ENCODE measurements at places on chromosomes 13 and 19. TPM values are rescaled to one million over a fixed set of nuclear protein-coding genes. Genes with fewer than 3 reads are reported as not detected.

DNA sequence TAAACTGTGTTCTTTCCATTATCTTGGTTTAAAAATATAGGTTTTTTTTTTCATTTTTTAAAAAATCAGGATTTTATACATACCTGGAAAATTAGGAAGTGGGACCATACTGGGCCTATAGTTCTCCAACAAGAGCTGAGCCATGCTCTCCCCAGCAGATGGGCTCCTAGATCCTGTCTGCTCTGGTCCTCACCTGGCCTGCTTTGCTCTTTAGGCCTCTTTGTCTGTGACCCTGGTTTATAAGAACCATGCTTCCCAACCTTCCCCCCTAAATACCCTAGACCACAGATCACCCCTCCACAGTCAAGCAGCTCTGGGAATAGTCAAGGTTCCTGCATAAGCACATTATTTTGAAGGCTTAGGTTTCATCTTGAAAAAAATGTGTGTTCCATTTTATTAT is 185.0 kb upstream of the TSHZ3 start:
- no peak for DNase-seq

- DNase-seq, result no peak
Measured at GRCh38 chr19:3665681-3666544, 34.4 kb downstream of the PIP5K1C start.

The GPC6 gene
- 0.90 TPM for total RNA-seq

DNA sequence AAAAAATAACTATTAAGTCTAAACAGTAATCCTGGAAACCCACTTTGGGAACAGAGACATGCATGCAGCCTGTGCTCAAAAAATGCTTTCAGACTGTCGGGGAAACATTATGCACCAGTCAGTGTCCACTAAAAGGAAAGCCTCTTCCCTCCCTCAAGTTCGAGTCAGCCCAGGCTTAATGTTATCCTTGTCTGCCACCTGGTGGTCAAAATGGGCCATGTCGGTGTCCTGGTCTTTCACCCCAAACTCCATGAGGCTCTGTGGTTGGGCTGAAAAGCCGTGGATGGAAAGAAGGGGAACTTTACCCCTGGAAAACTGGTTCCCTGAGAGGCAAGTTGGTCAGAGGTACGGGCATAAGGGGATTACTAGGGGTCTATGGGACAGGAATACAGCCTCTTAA is 88.4 kb upstream of the ZNF492 start:
- DNase-seq, result peak; percentile 3

DNA sequence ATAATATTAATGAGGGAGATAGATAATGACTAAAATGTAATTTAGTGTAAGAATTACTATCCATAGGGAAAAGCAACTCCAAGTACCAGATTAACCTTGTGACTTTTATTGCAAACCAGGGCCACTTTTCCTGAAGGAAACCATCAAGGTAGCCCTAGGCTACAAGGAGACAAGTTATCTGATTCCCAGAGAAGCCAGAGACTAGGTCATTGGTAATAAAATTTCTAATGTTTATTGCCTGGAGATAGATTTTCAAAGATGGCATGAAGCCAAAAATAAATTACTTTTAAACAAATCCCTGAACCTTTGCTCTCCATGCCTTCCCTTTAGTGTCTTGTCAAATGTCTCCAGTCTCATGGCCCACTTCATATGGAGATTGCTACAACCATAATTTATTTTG is 610.1 kb upstream of the SLC10A2 start:
- no peak for DNase-seq

The CYP4F3 gene
- 2.9 TPM for total RNA-seq

The KLHL1 gene
- not detected for total RNA-seq

DNA sequence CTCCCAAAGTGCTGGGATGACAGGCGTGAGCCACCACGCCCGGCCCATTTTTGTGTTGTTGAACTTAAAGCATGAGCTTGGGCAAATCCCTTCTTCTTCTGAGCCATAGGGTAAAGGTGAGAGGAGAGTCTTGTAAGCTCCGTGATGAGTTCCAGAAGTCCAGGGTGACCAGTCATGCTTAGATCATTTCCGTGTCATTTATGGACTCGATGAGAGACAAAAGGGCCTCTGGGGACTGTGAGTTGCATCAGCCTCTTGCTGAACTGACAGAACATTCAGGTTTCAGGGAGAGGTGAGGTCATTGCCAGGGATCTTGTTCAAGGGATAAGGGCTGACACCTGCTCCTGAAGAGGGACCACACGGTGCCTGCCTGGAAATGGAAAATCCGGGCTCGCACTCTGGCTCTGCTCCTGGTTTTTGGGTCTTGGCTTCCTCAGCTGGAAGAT is 53.6 kb downstream of the GADD45B start:
- DNase-seq, result peak; percentile 99

DNA sequence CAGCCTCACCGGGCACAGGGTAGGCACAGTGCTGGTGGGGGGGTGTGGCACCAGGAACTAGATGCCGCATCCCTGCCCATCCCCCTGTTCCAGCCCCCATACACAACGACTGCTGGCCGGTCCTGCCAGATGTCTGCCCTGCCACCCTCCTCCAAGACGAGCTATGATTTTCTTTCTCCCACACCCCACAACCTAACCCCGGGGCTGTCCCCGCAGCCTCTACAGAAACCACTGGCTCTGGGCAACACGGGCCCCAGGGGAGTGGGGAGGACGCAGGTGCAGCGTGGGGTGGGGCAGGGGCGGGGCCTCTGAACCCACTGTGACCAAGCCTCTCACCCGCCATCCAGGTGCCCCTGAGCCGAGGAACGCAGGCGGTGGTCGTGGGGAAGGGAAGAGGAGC is 15.5 kb downstream of the PGLS start:
- DNase-seq, result no peak

DNA sequence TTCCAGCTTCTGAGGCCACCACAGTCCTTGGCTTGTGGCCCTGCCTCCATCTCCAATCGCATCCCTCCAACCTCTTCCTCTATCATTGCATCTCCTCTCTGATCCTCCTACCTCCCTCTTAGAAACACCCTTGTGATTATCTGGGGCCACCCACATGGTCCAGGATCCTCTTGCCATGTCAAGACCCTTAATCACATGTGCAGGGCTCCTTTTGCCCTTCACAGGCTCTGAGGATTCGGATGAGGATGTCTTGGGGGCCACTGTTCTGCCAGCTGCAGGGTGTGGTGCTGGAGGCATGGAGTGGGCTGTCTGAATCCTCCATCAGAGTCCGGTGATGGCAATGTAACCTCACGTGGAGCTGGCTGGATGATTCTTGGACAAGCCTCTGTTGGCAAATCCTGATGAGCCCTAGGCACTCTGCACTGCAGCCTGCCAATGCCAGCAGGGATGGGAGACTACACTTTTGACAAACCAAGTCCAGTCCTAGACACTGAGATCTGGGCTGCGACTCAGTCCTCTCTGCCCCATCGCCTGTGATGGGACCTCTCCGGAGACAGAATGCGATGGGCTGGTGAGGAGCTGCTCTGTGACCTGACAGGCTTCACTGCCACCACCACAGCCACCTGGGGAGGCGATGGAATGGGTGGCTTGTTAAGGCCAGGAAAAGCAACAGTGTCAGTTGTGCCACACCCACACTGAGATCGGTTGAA is 61.2 kb downstream of the CCDC70 start:
- no peak for DNase-seq

DNA sequence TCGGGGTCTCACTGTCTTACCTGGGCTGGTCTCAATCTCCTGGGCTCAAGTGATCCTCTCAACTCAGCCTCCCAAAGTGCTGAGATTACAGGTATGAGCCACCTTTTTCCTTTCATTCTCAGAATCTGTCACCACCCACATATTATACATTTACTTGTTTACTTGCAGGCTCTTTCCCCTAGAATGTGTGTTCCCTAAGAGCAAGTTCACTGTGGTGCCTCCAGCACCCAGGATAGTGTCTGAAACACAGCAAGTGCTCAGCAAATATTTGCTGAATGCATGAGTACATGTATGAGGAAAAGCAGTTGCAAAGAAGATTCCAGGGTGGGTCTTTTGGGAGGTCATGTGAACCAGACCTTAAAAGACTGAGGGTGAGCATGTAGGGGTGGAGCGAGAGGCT is 96.8 kb downstream of the RGCC start:
- no peak for DNase-seq

GRCh38 chr13:110965038-110965754 is 50.3 kb upstream of the ANKRD10 start:
- DNase-seq, result peak; percentile 93

The CCDC61 gene
- 12.9 TPM for total RNA-seq

The CGB2 gene
- total RNA-seq, result not detected

The UBE2L5 gene
- not detected for total RNA-seq

The PRR19 gene
- total RNA-seq, result not detected

- DNase-seq, result no peak
Measured at GRCh38 chr19:38057959-38058690, 151.1 kb downstream of the SIPA1L3 start.

- DNase-seq, result no peak
Measured at GRCh38 chr13:50303963-50304721, 288.9 kb downstream of the KCNRG start.

DNA sequence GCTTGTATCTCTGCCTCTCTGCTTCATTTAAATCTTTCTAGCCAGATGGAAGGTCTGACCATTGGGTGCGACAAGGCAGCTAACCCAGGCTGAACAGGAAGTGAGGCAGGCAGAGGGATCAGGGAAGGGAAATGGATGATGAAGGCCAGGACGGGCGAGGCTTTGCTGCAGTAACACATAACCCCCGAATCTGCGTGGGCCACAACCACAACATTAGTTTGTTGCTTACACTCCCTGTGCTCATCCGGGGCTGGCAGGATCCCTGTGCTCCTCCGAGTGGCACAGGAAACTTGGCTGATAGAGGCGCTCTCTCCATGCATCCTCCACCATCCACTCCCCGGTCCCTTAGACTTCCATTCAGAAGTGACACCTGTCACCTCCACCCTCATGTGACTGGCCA is 1.1 kb upstream of the FLT3LG start:
- DNase-seq, result no peak

DNA sequence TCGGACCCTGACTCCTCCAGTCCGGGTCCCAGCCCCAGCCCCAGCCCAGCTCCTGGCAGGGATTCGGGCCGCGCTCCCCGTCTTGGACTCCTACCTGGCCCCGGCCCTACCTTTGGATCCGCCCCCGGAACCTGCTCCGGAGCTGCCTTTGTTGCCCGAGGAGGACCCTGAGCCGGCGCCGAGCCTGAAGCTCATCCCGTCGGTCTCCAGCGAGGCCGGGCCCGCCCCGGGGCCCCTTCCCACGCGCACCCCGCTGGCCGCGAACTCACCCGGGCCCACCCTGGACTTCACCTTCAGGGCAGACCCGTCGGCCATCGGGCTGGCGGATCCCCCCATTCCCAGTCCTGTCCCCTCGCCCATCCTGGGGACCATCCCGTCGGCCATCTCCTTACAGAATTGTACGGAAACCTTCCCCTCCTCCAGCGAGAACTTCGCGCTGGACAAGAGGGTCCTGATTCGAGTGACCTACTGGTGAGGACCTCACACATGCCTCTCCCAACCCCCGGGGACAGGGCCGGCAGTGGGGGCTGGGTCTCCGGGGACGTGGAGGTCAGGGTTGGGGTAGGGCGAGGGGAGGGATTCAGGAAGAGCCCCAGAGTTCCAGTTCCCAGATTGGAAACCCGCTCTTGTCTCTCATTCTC is 732 bp downstream of the SELENOV start:
- DNase-seq, result no peak

DNA sequence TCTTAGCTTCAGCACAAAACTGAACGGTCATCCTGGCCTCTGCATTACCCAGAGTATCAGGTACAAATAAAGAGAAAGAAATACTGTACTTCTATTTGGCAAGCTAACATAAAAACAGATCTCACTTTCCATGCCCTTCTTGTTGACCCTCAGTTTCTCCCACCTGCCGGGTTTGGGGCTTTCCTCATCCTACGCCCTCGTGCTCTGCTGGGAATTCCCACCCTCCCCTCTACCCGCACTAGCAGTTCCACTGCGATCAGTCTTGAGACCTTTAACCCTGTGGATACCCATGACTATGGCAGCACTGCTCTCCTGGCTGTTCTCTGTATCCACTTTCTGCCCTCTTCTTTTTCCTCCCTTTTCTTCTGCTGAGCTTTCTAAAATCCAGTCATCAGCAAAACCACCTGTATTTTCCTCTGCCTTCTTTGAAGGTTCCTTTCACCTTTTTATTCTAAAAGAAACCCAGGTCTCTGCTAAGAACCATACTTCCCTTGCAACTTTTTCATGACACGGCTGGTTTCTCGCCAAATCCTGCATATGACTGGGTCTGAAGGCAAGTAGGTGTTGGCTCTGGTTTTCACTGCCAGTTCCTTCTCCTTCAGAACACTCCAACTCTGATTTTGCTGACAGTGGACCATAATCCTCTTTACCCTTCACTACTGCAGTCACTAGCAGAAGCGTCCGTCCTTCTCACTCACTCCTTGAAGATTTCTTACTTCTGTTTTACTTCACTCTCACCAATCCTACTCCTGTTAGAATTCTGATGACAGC is 99.4 kb downstream of the MIPEP start:
- DNase-seq, result no peak

Measured in bronchial epithelial cell (primary cell).